Stimulated activated CD4-positive, alpha-beta T cell treated with anti-CD3 and anti-CD28 coated beads, Interleukin-1b, Interleukin-23, amount 100 ng/mL, for 1 hour (primary cell): ENCODE measurements at places on chromosomes 11 and 22.

DNA sequence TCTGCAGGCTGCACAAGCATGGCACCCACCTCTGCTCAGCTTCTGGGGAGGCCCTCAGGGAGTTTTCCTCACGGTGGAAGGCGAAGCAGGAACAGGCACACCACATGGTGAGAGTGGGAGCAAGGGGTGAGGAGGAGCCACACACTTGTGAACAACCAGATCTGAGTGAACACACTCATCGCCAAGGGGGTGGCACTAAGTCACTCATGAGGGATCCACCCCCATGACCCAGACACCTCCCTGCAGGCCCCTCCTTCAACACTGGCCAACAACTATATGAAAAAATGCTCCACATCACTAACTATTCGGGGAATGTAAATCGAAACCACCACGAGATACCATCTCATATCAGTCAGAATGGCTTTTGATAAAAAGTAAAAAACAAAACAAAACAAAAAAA lies 722 bp upstream of the KRTAP5-2 start:
- DNase-seq: no peak

DNA sequence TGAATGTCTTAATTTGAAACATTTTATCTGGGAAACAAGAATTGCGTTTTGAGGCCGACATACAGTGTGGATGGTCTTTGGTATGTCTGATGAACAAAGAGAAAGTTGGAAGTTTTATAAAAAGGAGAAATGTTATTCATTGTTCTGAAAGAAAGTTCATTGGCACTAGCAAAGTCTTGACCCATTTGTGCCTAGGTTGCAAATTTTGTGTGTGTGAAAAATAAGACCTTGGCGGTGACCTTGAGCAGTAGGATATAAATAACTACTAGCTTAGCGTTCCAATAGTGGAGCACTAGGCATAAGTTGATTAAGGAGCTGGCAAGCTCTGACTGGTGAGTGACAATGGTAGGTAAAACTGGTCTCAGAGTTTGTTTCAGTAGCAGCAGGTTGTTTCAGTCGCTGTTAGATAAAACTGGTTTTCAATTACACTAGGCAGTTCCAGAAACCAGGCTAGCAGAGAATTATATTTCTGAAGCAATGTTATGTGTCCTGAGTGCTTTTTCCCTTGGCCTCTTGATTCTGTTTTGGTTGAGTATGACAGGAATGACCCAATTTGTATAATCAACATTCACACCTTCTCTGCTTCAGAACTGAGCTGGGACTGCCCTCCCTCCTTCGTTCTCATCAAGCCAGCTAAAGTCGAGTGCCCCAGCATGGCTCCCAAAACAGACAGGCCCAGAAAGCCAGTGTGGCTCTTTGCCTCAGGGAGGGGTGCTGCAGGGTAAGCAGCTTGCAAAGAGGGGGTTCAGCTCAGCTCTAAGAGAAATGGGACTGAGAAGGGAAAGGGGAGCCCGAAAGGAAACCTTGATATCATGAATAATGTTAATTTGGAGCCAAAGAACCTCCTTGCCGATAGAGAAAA lies 85.7 kb downstream of the NTM start:
- DNase-seq: no peak

- DNase-seq: no peak
Observed at GRCh38 chr11:22780952-22781593, 48.5 kb downstream of the SVIP start.

- no peak for DNase-seq
Observed at GRCh38 chr11:134468796-134469195, 56.8 kb upstream of the B3GAT1 start.

GRCh38 chr11:122435540-122436187 lies 219.9 kb upstream of the UBASH3B start:
- DNase-seq: no peak

DNA sequence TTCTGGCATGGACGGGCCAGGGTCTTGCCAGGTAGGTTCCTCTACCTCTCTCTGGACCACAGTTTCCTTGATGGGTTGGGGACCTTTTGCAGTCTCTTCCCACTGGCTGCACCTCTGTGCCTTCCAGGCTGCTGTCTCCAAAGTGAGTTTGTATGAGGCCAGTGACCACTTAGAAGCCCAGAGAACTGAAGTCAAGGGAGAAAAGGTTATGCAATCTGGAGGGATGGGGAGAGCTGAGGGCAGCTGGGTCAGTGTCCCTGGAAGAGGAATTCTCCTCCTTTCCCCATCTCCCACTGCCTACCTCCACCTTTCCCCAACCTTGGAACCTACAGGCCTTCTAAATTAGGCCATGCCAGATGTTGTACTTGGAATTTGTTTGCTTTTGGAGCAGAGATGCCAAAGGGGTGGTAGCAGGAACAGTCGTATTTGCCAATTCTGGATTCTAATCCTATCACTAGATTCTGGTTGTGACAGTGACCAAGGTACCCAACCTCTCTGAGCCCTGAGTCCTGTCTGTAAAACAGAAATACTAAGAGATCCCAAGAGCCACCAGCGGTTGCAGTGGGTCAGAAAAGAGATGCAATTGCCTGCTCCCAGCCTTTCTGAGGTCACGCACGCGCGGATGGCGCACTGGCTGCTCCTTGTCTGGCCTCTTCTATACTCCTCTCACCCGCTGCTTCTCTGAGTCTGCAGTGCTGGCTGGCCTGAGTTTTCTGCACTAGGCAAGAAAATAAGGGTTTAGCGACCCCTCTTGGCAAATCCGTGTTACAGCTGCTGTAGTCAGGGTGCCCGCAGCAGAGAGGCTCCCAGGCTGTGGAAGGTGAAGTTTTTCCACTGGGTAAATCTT lies 10.7 kb upstream of the ACCSL start:
- DNase-seq: no peak
